ENCODE measurements at places on chromosomes 5 and 9.

DNA sequence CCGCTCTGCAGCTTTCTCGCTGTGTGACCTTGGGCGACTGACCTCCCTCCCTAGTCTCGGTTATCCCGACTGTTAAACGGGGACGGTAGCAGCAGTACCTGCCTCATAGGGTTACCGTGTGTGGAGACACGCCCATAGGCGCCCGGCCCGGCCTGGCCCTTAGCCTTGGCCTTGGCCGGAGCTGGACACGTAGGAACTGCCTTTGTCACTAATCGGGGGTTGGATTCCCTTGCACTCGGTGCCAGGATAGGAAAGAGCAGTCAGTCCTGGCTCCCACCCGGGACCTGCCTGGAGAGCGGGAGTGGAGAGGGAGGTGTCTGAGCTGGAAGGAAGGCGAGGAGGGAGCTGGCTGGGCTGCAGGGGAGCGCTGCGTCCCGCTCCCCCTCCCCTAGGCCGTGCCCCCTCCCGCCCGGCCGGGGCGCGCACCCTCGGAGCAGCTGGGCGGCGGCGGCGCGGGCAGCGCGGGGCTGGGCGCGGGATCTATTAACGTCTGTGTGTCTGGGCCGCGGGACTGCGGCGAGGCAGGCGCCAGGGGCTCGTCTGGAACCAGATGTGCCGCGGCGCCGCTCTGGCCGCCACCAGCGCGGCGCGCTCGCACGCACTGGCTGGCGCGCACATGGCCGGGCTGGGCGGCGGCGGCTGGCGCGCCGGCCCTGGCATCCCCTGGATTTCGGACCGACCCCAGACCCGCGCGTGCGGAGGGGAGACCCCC lies 31.7 kb downstream of the PRRX2 start:
- no peak for DNase-seq

DNA sequence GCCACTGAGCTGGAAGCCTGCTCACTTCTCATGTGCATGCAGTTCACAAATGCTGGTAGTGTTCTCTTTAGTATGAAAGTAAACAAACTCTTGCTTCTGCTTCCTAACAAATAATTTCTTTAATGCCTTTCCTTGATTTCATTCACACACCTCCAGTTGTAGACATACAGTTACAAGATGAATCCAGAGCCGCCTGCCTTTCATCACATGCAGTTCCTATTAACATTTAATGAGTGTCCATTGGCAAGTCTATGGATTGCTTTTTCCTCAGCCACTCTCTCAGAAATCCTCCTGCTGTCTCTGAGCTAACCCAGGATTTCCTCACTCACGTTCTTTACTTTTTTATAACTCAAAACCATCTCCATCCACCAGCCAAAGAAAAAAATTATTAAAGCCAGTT lies 408.6 kb downstream of the BNC2 start:
- DNase-seq = no peak

DNA sequence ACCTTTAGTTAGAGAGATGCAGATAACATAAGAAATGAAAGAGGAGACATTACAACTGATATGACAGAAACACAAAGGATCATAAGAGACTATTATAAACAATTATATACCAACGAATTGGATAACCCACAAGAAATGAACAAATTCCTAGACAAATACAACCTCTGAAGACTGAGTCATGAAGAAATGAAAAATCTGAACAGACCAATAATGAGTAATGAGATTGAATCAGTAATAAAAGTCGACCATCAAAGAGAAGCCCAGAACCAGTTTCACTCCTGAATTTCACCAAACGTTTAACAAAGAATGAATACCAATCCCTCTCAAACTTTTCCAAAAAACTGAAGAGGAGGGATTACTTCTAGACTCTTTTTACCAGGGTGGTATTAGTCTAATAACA lies 50.5 kb upstream of the PCAT7 start:
- no peak for DNase-seq

DNA sequence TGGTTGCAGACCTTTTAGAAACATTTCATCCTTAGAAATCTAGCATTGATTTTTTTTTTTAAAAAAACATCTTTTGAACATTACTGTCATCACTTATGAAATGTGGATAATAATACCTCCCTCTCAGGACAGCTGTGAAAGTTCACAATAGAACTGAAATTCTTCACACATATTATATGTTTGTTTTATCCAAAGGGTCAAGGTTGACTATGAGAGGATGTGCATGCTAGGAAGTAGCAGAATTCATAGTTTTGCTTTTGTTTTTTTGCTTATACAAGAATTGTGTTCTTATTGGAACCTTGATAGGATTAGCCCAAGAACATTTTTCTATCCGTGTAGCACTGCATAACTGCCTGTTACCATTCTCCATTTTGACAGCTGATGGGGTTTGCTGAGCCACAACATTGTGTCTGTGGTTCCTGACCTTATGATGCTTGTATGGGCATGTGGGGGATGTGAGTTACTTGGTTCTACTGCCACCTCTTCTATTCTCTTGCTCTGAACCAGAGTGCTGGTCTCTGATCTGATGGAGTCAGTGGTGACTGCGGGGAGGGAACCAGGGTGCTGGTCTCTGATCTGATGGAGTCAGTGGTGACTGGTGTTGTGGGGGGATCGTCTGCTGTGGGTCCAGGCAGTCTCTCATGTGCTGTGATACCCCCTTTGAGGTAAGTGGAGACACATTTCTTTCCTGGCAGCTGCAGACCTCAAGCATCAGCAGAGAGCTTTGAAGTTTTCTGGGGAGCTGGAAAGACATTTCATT lies 27.1 kb upstream of the ACTBL2 start:
- no peak for DNase-seq

DNA sequence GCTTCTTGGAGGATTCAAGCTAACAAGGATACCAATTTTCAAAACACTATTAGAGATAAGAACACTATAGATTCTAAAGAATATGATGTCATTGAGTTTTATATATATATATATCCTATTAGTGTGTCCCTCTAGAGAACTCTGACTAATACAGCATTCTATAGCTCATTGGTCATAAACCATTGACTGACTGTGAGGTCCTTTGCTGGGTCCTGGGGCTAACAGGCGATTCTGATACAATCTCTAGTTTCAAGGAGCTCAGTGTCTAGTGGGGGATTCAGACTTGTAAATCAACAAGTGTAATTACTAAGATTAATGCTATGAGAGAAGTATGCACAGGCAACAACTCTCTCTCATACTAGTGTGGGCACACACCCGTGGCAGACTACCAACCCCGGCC lies 234.5 kb downstream of the DENND1A start:
- DNase-seq = no peak

- DNase-seq = no peak
Measured at GRCh38 chr5:171715551-171715950, 70.1 kb upstream of the SMIM23 start.

DNA sequence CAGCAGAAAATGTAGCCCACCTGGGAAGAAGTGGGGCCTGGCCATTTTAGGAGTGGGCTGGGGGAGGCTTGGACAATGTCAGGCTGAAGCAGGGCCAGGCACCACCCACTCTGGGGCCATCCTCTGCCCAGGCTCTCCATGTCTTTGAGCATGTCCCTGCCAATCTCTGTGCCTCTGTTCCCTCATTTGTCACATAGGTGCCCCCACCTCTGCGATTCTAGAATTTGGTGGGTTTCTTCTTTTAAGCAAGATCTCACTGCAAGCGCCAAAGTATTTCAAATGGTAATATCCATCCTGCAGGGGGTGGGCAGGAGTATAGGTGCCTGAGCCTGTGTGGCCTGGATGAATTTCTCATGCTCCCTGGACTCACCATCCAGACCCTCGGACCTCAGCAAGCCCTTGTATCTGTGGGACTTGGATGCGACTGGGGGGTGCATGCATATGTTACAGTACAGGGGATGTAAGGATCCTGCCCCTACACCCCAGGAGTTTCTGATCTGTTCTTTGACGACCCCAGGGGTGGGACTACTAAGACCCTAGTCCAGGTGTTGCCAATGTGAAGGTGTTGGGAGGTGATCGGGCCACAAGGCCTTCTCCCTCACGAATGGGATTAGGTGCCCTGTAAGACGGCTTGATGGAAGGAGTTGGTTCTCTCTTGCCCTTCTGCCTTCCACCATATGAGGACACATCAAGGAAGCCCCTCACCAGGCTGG lies 4.3 kb downstream of the CD74 start:
- DNase-seq = no peak

DNA sequence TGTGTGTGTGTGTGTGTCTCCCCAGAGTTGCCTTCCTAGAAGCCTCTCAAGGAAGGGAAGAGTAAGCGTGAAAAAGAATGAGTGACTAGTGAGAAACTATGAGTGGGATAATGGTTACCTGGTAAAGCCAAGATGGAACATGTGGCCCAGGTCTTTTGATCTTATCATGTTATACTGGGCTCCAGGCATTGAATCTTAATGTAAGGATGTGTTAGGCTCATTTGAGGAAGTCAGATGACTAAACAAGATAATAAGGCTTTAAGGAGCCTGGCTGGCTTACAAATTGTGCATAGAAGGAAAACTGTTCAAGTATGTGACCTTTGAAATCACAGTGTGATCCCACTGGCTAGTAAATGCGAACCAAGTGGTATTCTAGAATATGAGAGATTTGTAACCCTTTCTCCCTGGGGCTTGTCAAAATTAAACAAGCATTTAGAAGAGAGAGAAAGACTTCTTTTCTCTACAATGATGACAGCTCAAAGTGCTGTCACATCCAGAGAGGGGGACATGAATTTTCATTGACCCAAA lies 29.9 kb upstream of the HMHB1 start:
- no peak for DNase-seq

DNA sequence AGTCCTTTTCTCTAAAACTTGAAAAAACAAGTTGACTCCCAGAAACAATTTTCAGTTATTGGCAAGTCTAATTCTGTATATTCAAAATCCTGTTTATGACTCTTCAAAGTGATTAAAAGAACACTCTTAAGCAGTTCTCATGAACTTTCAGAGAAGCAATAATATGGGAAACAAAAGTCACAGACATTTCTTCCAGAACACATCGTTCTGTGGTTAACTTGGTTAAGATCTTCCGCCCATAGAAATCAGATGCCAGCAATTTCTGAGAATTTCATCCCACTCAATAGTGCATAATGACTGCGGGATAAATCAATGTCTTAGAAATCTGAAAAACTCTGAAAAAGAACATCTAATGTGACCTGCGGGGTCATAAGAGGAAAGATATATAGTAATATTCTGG lies 300.5 kb downstream of the COX7C start:
- no peak for DNase-seq

DNA sequence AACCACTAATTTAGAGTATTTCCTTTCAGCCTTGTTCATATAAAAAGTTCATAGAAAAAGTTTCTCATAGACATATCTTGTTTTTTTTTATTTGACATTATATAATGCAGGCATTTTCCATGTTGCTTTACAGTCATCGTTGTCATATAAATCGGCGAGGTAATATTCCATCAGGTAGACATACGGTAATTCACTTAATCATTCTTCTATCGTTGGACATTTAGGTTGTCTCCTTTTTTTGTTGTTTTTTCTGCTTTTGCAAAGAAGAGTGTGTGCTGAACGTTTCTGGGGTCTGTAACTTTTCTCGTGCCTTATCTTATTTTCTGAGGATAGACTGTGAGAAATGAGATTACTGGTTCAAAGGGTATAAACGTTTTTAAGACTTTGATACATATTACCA lies 283.6 kb downstream of the ARHGAP26 start:
- DNase-seq = no peak
